ENCODE measurements at places on chromosomes 5 and 9.

- DNase-seq, result no peak
Measured at GRCh38 chr5:173123416-173123815, 20.9 kb upstream of the BNIP1 start.

DNA sequence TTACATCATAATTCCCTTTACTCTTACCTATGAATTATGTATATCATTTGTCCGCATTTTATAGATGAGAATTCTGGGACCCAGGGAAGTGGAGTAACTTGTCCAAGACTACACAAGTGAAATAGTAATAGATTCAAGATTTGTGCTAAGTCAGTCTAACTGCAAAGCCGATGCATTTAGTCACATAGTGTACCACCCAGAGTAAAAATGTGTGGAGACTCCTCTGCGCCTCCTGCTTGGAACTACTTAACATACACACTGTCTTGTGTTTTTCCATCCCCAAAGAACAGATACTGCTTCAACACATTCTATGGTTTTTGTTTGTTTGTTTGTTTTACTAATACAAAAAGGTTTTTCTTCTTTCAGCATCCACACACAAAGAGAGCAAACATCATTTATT, 729.8 kb downstream of the PRELID2 start:
- DNase-seq, result no peak

DNA sequence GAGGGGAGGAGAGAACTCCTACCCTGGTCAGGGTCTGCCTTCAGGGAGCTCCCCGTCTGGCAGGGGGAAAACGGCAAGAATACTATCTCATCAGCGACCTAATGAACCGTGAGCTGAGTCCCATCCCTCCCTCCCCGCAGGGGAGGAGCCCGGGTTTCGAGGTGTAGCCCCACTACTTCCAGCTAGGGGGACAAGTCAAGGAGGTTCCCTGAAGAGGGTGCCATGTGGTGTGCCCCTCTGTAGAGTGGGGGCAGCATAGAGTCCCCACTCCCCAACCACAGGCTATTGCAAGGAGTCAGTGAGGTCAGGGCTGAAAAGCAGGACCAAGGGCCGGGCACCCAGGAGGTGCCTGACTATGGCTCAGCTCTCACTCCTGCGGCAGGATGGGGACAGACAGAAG, 50.9 kb upstream of the RXRA start:
- DNase-seq, result no peak

DNA sequence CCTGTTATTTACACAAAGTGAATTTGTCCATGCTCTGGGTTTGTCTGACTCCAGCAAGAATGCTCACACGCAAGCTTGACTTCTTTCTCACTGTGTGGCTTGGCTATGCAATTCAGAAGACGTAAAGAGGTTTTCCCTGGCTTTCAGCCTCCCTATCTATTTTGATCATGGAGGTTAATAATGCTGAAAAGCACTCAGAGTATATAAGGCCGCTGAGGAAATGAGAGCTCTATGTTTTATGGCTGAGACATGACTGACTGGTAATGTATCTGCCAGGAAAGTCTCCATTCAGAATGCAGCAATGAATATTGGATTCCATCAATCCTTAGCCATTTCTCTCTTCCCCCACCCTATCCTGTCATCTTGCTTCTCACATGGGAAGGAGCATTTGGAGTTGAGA, 417.3 kb downstream of the DMAC1 start:
- DNase-seq, result no peak

DNA sequence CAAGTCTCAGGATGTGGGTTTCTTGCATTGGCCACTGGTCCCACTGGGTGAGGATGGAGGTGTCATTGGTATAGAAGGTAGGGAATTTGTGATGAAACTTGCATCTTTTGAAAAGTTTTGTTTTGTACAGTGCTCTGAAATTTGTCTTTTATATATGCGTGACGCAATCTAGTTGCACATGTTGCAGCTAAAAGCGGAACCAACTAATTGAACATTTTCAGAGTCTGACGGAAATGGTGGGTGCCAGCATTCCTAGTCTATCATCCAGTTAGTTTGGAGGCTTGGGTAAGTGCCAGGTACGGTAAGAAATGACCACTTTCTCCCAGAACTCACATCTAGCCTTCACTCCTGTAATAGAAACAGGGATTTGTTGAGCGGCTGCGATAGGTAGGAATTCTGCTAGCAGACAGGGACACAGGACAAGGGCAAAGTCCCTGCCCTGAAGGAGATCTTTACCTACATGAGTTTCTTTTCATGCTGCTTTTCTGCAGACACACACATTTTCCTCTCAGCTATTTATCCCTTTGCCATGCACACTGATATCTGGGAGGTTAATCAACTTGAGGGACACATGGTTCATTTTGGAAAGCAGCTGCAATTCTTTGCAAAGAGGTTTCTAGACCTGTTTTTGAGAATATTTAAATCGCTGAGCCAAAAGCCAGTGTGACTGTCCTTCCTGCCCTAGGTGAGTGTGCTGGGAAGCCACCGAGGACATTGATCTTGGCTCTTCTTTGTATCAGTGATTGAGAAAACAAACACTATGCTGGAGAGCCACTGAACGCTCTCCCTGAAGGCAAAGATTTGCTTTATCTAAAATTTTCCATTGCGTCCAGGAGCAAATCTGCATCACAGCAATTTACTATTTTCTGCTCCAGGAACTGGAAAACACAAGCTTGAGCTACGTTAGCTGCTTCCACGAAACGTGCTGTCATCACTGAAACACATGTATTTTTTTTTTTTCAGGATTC, 89.7 kb downstream of the DAP start:
- DNase-seq, result no peak

GRCh38 chr5:19866090-19866450, 121.9 kb downstream of the CDH18 start:
- no peak for DNase-seq

DNA sequence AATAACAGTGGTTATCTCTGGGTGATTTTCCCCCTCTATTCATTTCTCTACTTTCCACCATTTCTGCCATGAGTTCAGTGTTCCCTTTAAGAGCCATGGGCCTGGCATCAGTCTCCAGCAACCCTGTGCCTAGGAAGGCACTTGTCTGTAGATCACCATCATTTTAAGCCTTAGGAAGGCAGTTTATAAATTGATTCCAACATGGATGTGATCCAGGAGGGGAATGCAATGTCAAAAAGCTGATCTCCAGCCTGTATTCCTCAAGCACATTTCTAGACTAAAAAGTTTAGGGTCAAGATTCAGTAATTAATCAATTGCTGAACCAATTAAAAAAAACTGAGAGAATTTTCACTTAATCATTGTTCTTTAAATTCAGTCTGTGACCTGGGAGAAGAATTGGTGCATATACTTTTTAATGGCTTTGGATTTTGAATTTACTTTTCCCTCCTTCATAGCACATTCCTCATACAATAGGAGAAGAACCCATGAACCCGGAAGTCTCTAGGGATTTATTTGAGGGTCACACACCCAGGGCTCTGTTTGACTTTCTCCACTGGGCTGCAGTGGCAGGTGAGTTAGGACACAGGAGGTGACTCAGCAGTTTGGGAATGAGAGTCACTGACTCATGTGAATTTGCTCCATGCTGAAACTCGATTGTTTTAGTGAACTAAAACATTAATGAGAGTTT, 6.1 kb upstream of the ERMP1 start:
- peak; percentile 0 for DNase-seq

DNA sequence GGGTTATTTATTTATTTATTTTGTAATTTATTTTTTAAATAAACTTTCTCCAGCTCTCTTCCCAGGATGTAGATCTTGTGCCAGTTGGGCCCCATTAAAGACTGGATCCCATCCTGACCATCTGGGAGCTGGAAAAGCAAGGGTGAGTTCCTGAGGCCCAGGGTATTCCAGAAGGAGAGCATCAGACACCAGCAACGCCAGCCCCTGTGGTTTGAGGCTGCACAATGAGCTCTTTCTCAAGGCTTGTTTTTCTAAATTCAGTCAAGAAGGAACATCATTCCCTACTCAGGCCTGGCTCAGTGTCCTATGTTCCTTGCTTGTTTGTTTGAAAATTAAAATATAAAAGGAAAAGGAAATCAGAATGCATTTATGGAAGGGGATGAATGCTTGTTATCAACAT, 313.3 kb downstream of the EBF1 start:
- DNase-seq, result no peak

DNA sequence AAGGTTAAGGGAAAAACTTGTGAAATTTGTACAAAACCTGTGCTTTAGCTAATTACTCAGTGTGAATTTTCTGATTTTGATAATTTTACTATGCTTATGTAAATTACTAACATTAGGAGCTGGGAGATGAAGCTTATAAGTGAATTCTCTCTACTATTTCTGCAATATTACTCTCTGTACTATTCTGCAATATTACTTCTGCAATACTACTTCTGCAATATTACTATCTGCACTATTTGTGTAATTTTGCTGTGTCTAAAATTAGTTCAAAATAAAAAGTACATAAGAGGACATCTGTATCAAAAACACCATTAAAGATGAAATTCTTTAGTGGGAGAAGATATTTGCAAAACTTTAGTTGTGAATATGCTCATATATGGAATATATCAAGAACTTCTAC, 62.9 kb downstream of the C9 start:
- DNase-seq, result no peak

GRCh38 chr5:37926732-37927131, 86.9 kb upstream of the GDNF start:
- DNase-seq, result no peak

DNA sequence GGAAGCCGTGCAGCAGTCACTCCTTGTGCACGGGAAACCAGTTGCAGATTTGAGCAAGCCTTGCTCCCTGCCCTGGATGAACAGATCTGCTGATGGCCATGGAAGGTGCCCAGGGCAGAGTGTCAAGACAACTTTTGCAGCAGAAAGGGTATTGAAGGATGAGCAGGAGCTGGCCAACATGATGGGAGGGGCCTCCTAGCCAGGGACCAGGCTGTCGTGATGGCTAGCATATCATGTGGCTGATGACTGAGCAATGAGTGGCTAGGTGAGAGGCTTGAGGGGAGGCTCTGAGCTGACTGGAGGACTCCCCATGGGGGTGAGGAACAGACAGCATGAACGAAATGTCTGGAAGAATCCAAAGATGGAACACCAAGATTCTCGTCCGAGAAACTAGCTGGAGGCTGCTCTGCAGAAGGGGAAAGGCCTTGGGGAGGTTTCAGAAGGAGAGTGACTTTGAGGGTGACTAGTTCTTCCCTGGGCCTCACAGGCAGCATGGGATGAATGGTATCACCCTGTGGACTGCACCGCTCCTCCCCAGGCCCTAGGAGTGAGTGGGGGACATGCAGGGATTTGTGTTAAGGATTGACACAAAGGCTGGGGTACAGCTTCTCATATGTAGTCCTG, 18.5 kb downstream of the PPARGC1B start:
- DNase-seq, result no peak

DNA sequence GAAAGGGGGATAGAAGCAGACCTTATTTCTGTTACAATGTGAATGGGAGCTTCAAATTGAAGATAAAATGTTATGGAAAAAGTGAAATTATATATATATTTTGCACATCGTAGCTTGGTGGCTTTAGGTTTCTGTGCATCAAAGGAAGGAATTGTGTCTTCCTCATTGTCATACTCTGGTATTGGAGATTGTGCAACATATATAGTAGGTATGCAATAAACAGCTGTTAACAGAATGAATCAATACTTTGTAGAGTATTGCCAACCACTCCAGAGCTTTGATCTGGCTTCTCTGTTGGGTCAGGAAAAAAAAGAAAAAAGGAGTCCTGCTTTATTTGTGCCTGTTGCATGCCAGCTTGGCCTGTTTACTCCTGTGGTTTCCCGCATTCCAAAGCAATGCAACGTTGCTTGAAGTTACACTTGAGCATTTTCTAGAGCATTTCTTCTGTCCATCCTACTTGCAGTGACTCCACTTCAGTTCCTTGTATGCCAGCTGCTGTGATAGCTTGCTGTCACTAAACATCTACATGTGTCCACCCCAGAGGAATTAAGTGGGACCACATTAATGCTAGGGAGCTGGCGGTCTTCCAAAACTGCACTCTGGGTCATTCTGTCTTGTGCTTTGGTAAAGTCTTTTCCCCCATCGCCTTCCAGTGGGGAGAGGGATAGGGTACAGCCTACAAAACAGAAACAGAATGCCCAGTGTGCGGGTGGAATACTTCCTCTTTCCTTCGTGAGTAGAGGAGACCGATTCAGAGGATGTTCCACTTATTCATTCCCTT, 62.0 kb upstream of the MEF2C start:
- DNase-seq, result no peak

DNA sequence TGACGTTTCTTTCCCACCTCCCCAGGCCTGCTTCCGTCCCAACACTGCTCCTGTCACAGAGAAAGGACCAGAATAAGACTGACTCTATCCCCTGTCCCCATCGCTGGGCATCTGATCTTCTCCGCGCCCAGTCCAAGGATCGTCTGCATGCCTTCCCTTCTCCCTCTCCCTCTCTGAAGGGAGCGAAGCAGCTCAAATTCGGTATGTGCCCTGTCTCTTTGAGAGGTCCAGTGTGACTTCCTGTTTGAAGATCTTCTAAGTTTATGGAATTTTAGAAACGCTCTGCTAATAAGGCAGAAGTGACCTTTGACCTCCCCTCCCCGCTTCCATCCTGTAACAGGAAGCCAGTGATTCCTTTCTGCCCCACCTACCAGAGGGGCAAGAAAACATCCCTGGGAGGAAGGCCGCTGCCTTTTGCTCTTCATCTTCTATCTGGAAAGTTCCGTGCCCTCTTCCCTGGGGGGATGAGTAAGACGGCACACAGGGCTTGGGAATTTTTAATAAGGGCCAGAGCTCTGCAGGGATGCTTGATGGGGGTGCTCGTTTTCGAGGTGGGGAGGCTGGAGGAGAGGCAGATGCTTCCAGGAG, 40.7 kb upstream of the RNU6ATAC start:
- DNase-seq, result no peak

DNA sequence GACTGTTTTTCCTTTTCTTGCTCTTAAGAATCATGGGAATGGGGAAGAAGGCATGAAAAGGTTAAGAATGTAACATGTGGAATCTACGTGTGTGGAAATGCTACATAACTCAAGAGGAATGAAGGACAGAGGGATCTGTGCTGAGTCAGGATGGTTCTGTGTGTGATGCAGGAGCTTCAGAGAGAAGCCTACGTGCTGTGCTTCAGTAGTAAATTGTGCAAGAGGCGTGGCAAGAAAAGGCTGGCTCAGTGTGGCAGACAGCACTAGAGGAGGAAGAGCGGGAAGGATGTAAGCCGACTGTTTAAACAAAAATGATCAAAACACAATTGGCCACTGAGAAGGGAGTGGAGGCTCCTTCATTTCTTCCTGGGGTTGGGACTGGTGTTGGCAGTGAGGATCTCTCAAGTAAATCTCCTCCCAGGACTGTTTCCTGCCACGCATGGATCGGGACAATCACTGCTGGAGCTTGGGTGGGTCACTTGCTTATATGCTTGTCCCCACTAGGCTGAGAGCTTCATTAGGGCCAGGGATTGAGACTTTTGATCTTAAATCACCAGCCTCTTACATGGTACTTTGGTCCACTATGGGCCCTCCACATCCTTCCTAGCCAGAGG, 59.4 kb upstream of the BASP1 start:
- no peak for DNase-seq

GRCh38 chr9:87516222-87516925, 18.7 kb downstream of the DAPK1 start:
- no peak for DNase-seq

Data from SW 1271 (cell line).